Right renal pelvis (tissue), 4 donors: ENCODE measurements at places on chromosomes 16 and 17. TPM values are rescaled to one million over a fixed set of nuclear protein-coding genes. Genes with fewer than 3 reads are reported as not detected.

Gene PRSS36
- 1.2 TPM for polyA plus RNA-seq

Gene SCGB1C2
- 1.6 TPM for polyA plus RNA-seq

Gene SULT1A2
- 0.83 TPM for polyA plus RNA-seq

GRCh38 chr16:86072328-86073102, 173.6 kb downstream of the IRF8 start:
- peak; percentile 53 for DNase-seq

GRCh38 chr16:61871837-61872777, 164.1 kb downstream of the CDH8 start:
- no peak for DNase-seq

GRCh38 chr17:9587969-9588656, 11.7 kb downstream of the CFAP52 start:
- DNase-seq: no peak

DNA sequence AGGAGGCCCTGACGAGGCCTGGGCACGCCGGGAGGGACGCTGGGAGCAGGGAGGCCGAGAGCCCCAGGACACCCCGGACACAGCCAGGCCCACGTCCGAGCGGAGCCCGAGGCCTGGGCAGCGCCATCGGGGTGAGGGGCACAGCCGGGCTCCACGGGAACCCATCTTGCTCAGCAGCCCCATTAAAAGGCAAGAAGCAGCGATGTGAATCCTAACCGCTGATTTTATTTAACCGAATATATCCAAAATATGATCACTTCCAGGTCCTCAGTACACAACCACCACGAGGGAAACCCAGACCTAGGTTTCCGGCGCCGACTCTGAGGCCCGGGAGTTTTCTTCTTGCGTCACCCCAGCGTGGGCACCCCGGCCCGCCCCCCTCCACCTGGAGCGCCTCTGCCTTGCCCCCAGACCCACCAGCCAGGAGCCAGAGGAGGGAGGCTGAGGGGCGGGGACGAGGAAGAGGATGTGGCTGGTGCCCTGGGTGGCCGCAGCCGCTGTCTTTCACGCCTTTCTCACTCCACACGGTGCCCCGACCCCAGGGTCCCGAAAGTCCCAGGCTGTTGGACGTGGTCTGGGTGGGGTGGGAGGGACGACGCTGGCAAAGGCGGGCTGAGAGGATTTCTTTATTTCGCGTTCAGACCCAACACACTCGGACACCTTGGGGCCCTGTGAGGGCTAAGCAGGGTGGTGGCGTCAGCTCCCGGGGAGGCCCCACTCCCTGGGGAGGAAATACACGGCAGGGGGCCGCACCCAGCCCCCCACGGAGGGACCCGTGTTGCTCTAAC, 568 bp upstream of the CCDC154 start:
- no peak for DNase-seq

DNA sequence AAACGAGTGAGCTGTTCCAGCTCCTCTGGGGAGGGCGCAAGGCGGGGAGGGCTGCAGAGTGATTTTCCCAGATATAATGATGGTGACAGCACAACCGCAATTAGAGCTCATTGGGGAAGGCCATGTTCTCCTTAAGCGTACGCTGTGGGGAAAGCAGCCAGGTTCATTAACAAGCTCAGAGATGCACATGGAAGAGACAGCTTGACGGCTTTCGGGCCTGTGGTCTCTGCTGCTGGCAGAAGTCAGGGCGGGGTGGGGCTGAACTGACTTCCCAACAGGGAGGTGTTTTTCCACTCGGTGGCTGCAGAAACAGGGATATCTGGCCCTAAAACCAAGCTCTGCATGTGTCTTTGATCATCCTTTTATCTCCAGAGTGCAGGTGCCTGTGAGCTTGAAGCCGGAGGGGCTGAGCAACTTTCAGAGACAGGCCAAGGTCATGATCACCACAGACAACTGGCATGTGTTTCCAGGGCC, 24.0 kb upstream of the CACNG1 start:
- no peak for DNase-seq

DNA sequence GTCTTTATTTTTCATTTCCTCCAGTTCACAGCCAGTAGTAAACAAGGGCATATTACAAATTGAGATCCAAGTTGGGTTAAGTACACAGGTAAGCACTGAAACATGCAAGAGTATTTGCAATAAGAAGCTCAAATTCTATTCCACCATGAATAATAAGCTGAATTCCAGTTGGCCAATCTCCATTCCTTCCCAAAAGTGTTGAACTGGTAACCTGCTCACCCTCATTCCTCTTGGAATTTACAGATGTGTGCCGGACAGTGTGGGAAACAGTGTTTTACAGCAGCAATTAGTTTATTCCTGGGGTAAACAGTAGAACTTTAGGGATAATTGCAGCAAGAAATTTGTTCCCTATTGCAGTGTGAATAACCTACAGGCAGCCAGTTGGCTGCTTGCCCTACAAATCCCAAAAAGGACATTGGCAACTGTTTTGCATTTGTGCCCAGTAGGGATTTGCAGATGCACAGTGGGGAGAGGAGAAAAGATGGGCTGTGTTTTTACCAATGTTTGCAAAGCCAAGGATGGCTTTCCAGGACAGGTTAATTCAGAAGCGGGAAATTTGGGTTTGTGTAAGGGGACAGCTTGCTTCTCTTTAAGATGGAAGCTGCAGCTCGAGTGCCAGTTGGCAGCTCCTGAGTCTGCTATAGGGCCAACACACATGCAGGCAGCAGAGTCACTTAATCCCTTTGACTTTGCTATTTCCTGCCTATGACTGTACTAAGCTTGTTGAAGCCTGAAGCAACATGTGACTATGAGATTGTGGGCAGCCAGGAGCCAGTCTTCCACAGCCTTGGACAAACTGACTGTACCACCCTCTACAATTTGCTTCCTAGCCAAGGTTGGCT, 318.9 kb downstream of the MAP2K6 start:
- no peak for DNase-seq

DNA sequence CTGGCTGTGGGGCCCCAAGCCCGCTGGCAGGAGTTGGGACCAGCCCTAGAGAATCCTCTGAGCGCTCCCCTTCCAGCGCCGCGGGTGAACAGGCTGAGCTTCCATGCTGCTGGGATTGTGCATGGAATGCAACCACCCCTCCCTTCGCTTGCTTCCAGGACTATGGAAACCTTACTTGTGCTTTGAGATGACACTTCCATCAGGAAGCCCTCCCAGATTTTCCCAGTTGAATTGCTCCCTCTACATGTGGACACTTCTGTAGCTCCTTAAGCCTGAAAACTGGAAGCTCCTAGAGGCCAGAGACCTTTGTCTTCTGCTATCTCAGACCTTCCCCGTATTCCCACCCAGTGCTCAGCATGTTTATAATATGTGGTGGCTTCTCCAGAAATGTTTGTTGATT, 213.2 kb upstream of the RPL38 start:
- DNase-seq: no peak

GRCh38 chr16:65172356-65172755, 50.5 kb upstream of the CDH11 start:
- DNase-seq: no peak

DNA sequence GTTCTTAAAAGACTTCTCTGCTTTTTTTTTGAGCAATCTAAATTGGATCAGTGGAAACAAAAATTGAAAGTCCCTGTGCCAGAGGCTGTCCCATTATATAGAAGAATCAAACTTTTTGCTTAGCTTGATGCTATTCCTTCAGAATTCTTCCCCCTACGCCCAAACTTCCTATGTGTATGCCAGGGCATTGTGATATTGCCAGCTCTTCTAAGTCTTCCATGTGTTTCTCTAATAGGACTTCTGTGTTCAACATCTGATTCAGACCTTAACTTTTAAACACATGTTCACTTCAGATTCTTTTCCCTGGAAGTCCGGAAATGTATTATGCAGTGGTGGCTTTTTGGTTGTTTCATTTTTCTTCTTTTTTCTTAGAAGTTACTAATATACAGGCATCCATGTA, 18.7 kb downstream of the PTRH2 start:
- DNase-seq: no peak

DNA sequence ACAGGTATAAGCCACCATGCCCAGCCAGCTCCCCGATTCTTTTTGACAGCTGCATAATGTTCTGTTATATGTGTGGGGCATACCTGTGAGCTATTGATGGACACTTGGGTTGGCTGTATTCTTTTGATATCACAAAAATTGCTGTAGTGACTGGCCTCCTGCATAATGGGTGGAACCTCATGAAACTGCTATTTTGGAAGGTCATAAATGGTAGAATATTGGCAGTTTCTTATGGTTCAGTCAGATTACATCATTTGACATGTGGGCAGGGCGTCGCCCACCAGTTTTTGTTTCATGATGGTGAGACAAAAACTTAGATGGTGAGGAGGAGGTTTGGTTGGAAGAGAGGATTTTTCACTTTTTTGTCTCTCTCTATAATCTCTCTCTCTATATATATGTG, 26.7 kb upstream of the POLR3E start:
- DNase-seq: no peak

DNA sequence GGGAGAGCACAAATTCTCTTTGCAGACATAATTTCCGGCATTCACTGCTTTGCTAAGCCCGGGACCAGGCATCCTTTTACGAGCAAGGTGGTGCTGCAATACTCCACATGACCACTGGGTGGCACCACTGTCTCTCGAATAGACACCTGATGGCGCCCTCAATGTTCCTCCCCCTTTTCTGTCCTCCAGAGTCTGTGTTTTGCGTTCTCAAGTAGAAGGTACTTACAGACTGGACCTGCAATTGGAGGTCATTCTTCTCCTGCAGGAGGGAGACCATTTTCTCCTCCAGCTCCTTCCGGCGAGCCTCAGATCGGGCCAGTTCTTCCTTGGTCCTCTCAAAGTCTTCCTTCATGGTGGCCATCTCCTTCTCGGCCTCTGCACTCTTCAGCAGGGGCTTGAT, 45.2 kb downstream of the MYH13 start:
- peak; percentile 79 for DNase-seq

DNA sequence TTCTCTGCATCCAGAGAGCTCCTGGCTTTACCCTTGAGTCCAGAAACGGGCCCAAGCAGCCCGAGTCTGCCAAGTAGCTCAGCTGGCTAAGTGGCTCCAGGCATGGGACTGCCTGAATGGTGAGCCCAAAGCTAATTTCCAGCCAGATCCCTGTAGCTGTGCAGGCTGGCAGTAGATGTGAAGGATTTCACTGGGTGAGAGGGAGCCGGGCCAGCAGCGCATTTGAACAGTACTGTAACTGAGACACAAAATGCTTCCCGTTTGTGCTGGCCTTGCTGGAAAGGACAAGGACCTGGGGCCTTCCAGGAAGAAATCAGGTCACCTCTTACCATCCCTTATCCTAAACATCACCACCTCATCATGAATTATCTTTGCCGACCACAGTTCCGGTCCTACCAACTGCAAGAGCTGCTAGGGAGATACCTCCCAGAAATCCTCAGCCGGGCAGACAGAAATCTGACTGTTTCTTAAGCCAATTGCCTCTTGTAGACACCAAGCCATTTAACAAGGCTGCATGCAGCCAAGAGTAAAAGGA, 3.7 kb downstream of the TIMP2 start:
- no peak for DNase-seq

DNA sequence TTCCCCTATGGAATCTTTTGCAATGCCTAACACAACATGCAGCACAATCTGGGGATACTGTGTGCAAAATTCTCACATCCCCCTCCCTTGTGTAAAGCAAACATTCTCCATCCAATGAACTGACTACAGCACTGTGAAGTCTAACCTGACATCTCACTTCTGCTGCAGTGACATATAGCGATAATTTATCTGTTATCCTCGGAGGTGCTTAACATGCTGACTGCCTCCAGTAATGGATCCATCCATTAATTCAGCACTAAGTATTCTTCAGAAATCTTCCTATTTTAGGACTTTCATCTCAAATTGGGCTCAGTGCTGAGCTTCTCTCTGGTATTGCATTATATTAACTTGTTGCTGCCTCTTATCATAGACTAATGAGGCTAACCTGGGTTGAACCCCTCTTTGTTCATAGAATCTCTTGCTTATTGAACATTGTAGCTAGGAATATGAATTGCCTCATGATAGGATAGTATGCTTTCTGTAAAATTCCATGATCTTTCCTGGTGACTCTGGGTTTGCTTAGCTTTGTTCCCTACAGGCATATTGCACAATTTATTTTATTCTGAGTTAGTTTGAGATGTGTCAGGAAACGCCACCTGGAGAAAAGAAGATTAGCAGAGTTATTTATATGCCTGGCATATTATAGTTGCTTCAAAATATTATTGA, 187.9 kb downstream of the CNTNAP4 start:
- no peak for DNase-seq

DNA sequence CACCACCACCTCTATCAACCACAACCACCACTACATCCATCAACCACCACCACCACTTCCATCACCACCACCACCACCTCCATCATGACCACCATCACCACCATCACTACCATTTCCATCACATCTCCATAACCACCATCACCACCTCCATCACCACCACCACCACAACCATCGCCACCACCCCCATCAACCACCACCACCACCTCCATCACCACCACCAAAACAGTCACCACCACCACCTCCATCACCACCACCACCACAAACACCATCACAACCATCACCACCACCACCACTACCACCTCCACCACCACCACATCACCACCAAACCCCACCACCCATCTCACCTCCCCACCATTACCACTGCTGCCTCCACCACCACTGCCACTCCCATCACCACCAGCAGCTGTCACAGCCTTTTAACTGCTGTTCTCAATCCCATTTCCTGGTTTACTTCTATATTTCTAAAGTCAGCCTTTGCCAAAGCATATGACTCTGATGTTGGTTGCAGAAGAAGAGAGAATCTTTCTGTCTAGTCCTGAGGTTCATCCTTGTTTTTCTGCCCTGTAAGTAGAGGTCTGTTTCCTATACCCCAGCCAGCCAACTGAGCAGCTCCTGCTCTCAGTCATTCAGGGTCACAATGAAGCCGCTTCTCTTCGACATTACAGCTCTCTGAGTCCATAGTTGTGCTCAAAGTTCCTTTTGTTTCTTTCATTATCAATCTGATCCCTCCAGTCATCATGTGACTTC, 14.0 kb downstream of the MARCHF10 start:
- no peak for DNase-seq

DNA sequence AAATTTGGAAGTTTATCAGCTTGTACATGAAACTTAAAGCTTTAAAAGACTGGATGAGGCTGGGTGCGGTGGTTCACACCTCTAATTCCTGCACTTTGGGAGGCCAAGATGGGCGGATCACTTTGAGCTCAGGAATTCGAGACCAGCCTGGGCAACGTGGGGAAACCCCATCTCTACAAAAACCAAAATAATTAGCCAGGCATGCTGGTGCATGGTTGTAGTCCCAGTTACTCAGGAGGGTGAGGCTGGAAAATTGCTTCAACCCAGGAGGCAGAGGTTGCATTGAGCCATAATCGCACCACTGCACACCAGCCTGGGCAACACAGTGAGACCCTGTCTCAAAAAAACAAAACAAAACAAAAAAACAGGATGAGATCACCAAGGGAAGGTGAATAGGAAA, 209.5 kb downstream of the AATF start:
- DNase-seq: no peak

- no peak for DNase-seq
Measured at GRCh38 chr16:15874745-15875314, 13.6 kb downstream of the CEP20 start.
